ENCODE measurements at places on chromosomes 1 and 21.

DNA sequence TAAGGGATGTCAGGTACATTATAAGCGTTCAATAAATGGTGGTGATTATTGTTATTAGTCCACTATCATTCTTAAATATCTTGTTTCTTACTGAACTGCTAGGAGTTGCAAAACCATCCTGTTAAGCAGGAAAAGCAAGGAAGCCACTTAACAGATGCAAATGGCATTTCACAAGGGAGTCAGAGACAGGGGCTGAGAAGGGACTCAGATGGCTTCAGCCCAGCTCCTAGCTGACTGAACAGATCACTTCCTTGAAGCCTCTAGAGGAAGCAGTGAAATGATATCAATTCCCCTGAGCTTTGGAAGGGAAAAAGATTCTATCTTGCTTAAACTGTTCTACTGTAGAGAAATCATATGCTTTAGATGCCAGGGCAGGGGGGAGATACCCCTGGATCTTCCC, 151.5 kb downstream of the ST6GALNAC5 start:
- no peak for DNase-seq

GRCh38 chr1:186498695-186499389, 37.9 kb upstream of the PDC start:
- no peak for DNase-seq

DNA sequence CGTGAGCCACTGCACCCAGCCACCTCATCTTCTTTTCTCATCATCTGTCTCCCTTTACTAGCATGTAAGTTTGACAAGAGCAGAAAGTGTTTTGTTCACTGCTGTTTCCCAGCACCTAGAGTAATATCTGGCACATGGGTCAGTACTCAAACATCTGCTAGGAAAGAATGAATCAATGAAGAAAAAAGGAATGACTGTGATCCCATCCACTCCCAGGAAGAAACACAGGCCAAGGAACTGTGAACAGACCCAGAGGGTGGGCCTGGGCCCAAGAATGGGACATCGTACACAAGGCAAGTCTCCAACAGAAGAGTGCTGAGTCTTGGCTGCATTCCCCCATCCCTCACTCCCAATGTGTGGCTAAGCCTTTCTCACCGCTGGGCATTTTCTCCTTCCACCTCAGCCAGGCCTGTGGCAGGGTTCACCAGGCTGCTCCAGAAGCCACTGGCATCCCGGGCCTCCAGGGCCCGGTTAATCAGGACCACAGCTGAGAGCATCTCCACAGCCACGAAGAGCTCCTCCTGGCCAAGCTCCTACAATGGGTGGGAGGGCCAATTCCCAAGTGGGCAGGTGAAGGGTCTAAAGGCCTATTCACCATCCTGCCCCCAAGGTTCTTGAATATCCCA, 18.4 kb downstream of the IQGAP3 start:
- DNase-seq = no peak

DNA sequence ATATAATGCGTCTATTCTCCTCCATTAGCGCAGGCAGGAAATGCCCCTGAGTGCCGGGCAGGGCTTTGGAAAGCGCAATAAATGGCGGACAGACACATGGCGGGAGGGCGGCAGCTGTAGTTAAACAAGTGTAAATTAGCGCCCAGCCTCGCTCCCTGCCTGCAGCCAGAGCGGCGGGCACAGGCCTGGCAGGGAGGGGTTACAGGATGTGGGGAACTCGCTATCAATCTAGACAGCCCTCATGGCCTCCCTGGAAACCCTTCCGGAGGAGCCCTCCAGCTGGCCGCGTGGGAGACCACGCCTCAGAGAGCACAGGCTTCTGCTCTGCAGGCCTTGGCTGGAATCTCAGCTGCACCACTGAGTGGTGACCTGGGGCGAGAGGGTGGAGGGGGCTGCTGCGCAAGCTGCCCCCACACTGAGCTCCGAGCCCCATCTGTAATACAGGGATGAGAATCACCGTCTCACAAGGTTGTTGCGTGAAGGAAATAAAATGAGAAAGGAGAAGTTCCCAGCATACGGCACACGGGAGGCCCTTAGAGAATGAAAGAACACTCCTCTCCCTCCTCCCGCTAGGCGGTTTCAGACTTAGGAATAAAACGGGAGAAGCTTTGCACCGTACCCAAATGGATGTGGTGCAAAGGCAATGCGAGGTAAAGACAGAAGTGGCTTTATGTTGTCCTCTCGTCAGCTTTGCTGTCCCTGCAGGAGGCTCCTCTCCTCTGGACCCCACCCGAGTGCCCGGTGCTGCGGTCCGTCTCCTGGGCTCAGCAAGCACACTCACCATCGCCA, 167.2 kb upstream of the POU3F1 start:
- no peak for DNase-seq

- no peak for DNase-seq
Observed at GRCh38 chr1:225595452-225595851, 57.5 kb downstream of the ENAH start.
